CD8-positive, alpha-beta memory T cell (primary cell): ENCODE measurements at places on chromosomes 2 and 18. TPM values are rescaled to one million over a fixed set of nuclear protein-coding genes. Genes with fewer than 3 reads are reported as not detected.

ERCC3 gene
- total RNA-seq = 58.1 TPM

EVX2 gene
- not detected for total RNA-seq

DNAJB2 gene
- 56.4 TPM for total RNA-seq

C2orf78 gene
- not detected for total RNA-seq

GRCh38 chr18:36179562-36180355 lies 7.5 kb upstream of the MOCOS start:
- H3K36me3 ChIP-seq = peaks cover 9% of the 10 kb centered on the region
- no peaks in the 10 kb centered on the region for H3K27me3 ChIP-seq
- H3K4me3 ChIP-seq = no peak overlapping the region

DNA sequence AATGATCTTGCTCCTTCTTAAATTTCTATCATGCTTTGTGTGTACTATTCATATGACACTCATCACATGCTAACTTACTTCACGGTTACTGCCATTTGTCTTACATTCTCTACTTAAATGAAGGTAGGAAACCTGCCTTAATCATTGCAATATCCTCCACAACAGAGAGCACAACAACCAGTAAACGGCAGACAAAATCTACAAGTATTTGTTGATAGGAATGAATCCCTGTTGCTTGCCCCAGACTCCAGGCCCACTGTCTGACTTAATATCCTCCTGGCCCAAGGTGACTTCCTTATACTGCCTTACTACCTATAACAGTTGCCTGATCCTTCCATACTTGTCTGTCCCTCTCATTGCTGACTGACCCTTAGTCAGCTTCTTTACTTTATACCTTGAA lies 3.5 kb downstream of the PPP3R1 start:
- no peak overlapping the region for H3K27ac ChIP-seq
- H3K4me3 ChIP-seq = no peak overlapping the region
- peaks cover 61% of the 10 kb centered on the region for H3K4me1 ChIP-seq

GRCh38 chr2:36798724-36799123 lies 102.2 kb downstream of the VIT start:
- no peak for DNase-seq
- H3K4me1 ChIP-seq = peaks cover 4% of the 10 kb centered on the region
- H3K36me3 ChIP-seq = no peaks in the 10 kb centered on the region

DNA sequence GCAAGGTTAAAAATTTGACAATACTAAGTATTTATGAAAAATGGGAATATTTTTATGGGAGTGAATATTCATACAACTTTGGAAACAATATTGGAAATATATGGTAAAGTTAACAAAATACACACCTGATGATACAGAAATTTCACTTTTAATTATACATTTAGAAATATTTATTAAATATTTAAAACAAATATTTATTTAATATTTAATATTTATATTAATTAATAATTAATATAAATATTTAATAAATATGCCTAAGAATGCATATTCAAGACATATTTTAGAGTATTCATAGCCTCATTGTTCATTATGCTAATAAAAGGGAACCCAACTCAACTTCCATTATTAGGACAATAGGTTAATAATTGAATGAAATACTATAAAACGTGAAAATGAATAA lies 7.0 kb upstream of the DYNAP start:
- no peak overlapping the region for H3K27ac ChIP-seq
- no peak overlapping the region for H3K4me3 ChIP-seq
- H3K27me3 ChIP-seq = no peaks in the 10 kb centered on the region
- H3K4me1 ChIP-seq = no peaks in the 10 kb centered on the region

DNA sequence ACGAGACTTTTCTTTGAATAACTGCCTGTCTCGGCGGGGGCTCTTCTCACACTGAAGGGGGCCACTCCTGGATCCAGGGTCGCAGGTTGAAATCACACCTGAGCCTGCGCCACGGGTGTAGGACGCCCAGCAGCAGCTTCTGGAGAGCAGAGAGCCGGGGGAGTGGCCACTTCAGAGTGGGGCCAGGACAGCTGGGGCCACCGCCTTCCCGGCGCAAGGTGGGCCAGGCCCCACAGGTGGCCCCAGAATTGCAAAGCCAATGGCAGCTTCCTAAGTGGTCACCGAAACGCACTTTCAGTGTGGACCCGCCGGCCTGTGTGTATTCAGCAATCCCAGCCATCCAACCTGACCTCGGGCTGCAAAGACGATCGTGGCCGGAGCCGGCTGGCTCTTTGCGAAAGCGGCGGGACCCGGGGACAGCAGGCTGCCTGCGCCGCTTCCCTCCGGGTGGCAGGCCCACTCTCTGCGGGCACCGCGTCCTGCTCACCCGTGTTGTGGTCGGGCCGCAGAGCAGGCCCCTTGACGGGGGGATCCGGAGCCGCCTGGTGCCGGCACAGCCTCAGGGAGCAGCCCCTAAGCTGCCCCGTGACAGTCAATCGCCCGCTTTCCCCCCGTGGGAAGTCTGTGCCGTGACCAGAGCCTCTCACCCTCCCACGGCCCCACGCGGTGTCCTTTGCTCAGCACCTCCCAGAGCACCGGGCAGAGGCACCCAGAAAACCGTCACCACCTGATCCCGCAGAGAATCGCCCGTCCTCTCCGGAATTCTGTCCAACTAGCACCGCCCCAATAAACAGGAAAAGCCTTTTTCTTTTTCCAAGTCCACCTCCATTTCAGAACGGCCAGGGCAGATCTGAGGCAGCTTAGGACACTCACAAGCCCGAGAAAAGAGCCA lies 144.7 kb downstream of the ZNF516 start:
- no peak overlapping the region for H3K4me3 ChIP-seq
- no peaks in the 10 kb centered on the region for H3K27me3 ChIP-seq
- H3K4me1 ChIP-seq = peaks cover 7% of the 10 kb centered on the region
- no peak overlapping the region for H3K27ac ChIP-seq

DNA sequence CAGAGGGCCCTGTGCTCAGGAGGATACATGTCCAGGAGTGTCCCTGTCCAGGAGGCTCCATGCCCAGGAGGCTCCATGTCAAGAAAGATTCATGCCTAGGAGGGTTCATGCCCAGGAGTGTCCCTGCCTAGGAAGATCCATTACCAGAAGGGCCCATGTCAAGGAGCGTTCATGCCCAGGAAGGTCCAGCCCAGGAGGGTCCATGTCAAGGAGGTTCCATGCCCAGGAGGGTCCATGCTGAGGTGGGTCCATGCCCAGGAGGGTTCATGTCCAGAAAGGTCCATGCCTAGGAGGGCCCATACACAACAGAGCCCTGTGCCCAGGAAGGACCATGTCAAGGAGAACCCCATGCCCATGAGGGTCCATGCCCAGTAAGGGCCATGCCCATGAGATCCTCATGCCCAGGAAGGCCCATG lies 7.0 kb downstream of the GPR35 start:
- DNase-seq = no peak
- H3K4me3 ChIP-seq = no peak overlapping the region
- H3K27me3 ChIP-seq = no peaks in the 10 kb centered on the region
- H3K36me3 ChIP-seq = no peaks in the 10 kb centered on the region

DNA sequence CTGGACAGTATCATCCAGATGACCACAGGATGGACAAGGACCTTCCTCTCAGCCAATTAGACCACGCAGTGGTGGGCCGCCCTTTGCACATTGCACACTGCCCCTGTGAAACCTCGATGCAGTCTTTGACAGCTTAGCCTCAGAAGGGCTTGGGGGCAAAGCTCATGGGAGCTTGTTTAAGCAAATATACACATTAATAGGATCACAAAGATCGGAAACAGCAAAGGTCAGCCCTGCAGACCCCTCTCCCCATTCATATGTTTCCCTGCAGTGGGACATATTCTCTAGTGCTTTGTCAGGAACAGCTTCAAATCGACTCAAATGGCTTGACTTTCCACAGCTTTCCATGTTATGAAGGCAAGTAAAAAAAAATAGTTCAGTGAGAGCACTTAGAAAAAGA lies 189.6 kb upstream of the LYPD1 start:
- H3K4me3 ChIP-seq = no peak overlapping the region
- no peaks in the 10 kb centered on the region for H3K27me3 ChIP-seq
- no peaks in the 10 kb centered on the region for H3K4me1 ChIP-seq
- H3K27ac ChIP-seq = no peak overlapping the region
- no peak for DNase-seq

DNA sequence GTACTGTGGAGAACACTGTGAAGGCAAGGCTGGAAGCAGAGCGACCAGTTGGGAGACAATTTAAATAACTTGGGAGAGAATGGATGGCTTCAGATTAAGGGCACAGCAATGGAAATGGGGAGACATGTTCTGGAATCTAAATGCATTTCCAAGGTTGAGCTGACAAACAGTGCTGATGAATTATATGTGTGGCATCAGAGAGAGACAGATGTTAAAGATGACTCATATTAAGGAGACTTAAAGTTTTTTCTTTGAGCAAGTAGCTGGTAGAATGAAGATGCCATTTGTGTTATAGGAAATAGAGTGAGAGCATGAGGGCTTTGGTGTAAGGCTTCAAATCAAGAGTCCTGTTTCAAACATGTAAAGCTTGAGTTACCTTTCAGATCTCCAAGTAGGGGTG lies 441.8 kb downstream of the SETBP1 start:
- no peak overlapping the region for H3K27ac ChIP-seq
- H3K4me3 ChIP-seq = no peak overlapping the region
- no peak for DNase-seq
- H3K4me1 ChIP-seq = no peaks in the 10 kb centered on the region
- H3K27me3 ChIP-seq = no peaks in the 10 kb centered on the region

DNA sequence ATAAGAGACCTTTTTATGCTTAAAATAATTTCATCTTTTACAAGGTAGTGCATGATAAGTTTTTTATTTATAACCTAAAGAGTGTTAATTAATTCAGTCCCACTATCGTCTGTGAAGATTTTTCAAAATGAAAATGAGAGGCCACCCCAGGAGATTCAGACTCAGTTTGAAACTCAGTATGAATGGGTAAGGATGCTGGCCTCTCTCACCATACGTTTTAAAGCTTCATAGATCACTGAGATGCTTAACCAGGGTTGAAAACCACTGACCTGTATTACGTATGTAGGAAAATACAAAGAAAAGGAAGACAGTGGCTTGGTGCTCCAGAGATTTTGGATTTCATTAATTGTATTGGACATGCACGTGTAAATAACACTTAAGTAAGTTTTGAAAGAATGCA lies 278.7 kb downstream of the FSIP2 start:
- H3K4me3 ChIP-seq = no peak overlapping the region
- H3K27me3 ChIP-seq = no peaks in the 10 kb centered on the region
- no peak overlapping the region for H3K27ac ChIP-seq
- DNase-seq = no peak
- H3K4me1 ChIP-seq = no peaks in the 10 kb centered on the region

- no peaks in the 10 kb centered on the region for H3K27me3 ChIP-seq
- no peaks in the 10 kb centered on the region for H3K4me1 ChIP-seq
- no peak overlapping the region for H3K27ac ChIP-seq
- no peak for DNase-seq
- no peak overlapping the region for H3K4me3 ChIP-seq
Observed at GRCh38 chr2:158184556-158185343, 83.1 kb downstream of the UPP2 start.

DNA sequence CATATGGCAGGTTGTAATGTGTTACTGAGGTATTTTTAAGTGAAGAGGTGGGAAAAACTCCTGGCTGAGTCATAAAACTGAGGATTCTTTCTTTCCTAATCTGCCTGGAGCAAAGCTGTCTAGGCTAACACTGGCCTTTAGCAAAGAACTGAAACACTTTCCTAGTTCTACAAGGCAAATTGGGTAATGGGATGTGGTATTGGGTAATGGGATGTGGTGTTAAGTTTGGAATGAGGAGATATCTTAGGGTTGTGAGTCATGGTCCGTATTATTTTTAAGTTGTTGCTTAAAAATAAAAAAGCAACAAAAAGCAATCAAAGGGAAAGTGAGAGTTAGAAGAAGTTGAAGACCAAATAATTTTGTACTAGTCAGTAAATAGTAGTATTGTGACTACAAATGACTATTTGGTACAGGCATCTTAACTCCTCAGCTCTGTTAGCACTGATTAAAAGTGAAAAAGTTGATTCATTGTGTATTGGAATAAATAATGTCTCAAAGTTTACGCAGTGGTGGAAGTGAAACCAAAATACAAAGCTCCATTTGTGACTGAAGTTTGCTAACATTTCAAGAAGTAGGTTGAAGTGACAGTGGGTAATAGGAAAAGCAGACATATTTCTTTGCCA lies 216.8 kb downstream of the CAMKMT start:
- no peaks in the 10 kb centered on the region for H3K4me1 ChIP-seq
- H3K4me3 ChIP-seq = no peak overlapping the region
- no peaks in the 10 kb centered on the region for H3K36me3 ChIP-seq
- no peak for DNase-seq
- H3K27ac ChIP-seq = no peak overlapping the region

GRCh38 chr2:218008060-218009040 lies 5.6 kb upstream of the TNS1 start:
- H3K27me3 ChIP-seq = peaks cover 19% of the 10 kb centered on the region
- DNase-seq = no peak
- no peak overlapping the region for H3K27ac ChIP-seq

DNA sequence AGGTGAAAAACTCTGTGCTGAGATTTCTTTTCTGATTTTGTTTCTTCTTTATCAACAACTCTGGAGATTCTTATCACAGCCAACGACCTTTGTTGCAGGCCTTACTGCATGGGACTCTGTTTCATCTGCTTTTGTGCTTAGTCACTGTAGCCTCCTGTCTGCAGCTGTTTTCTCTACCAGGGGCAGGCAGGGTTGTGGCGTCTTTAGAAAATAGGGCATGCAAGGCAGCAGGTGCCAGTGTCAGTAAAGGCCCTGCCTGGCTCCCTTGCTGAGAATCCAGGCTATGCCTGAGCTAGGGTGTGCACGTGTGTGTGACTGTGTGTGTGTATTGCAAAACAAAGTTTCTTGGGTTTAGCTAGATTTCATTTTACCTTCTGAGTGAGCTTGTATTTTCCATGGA lies 14.6 kb upstream of the SLC9A2 start:
- H3K4me1 ChIP-seq = no peaks in the 10 kb centered on the region
- DNase-seq = no peak
- H3K4me3 ChIP-seq = no peak overlapping the region
- H3K27ac ChIP-seq = no peak overlapping the region

DNA sequence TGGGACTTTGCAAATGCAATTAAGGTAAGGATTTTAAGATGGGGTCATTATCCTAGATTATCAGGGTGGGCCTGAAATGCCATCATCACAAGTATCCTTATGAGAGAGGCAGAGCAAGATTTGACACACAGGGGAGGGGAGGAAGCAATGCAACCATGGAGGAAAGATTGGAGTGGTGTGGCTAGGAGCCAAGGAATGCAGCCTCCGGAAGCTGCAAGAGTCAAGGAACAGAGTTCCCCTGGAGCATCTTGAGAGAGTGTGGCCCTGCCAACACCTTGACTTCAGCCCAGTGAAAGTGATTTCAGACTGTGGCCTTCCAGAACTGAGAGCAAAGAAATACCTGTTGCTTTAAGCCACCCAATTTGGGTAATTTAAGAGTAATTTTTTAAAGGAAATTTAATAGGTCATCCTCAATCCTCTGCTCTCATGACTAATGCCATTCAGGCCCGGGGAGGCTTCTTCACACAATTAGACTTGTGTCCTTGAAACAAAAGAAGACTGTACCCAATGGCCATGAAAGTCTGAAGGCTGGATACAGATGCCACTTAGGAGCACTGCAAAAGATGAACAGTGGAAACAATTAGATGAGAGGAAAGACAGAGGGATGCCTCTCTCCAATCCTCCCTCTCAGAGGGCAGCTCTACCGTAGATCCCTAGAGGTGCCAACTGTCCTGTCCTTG lies 250.3 kb upstream of the ID2 start:
- no peak overlapping the region for H3K4me3 ChIP-seq
- H3K27ac ChIP-seq = no peak overlapping the region
- H3K27me3 ChIP-seq = no peaks in the 10 kb centered on the region
- DNase-seq = no peak
- no peaks in the 10 kb centered on the region for H3K36me3 ChIP-seq
